ENCODE measurements at places on chromosomes 16 and 17. TPM values are rescaled to one million over a fixed set of nuclear protein-coding genes. Genes with fewer than 3 reads are reported as not detected.

PPL gene
- total RNA-seq = 58.1 TPM

SMARCD2 gene
- 205 TPM for total RNA-seq

ITGAL gene
- not detected for total RNA-seq

GINS2 gene
- total RNA-seq = 22.8 TPM

KRTAP3-1 gene
- not detected for total RNA-seq

B9D1 gene
- total RNA-seq = 28.1 TPM

TBC1D3D gene
- total RNA-seq = 0.10 TPM

OR1F1 gene
- total RNA-seq = not detected

JUP gene
- 498 TPM for total RNA-seq

RAPGEFL1 gene
- total RNA-seq = 15.2 TPM

SMARCE1 gene
- total RNA-seq = 30.0 TPM

TMEM100 gene
- total RNA-seq = not detected

TMEM94 gene
- 34.9 TPM for total RNA-seq

SLC16A3 gene
- total RNA-seq = 156 TPM

HYDIN gene
- 0.46 TPM for total RNA-seq

C16orf96 gene
- not detected for total RNA-seq

ZFP3 gene
- under 0.01 TPM for total RNA-seq

TPSAB1 gene
- total RNA-seq = not detected

NR1D1 gene
- 25.7 TPM for total RNA-seq

ITGB3 gene
- not detected for total RNA-seq

OR4D1 gene
- total RNA-seq = not detected

CCDC144A gene
- 0.23 TPM for total RNA-seq

MPO gene
- total RNA-seq = not detected

BAIAP3 gene
- 8.2 TPM for total RNA-seq

SLC4A1 gene
- total RNA-seq = not detected

FAM171A2 gene
- 3.0 TPM for total RNA-seq

TAC4 gene
- not detected for total RNA-seq

SAMD14 gene
- 3.4 TPM for total RNA-seq

SKA2 gene
- 47.0 TPM for total RNA-seq

CD300H gene
- total RNA-seq = not detected

SCGB1C2 gene
- total RNA-seq = not detected

KRT13 gene
- total RNA-seq = 45.8 TPM

PRMT7 gene
- 36.3 TPM for total RNA-seq

OSGIN1 gene
- total RNA-seq = 16.1 TPM

SEPTIN1 gene
- not detected for total RNA-seq

PARN gene
- 10.9 TPM for total RNA-seq

PIK3R5 gene
- total RNA-seq = not detected

STAT5B gene
- 13.9 TPM for total RNA-seq

TEKT5 gene
- total RNA-seq = 0.42 TPM

PYY gene
- not detected for total RNA-seq

TP53TG3C gene
- not detected for total RNA-seq

GDPD3 gene
- total RNA-seq = 1.5 TPM

CDH3 gene
- total RNA-seq = 2.9 TPM

CORO6 gene
- total RNA-seq = 0.25 TPM

MMP15 gene
- 75.9 TPM for total RNA-seq

GPRC5B gene
- 0.16 TPM for total RNA-seq

PCGF2 gene
- 18.9 TPM for total RNA-seq

IRX5 gene
- total RNA-seq = 9.0 TPM

NACA2 gene
- not detected for total RNA-seq

CCDC154 gene
- total RNA-seq = not detected

PRSS27 gene
- 2.6 TPM for total RNA-seq

PLXDC1 gene
- total RNA-seq = not detected

CCL2 gene
- not detected for total RNA-seq

ASGR1 gene
- total RNA-seq = 0.52 TPM

SHISA9 gene
- total RNA-seq = 0.03 TPM

CDR2 gene
- total RNA-seq = 31.7 TPM

KRT33A gene
- total RNA-seq = not detected

Data from HT-29 (cell line).